MCF 10A (cell line): ENCODE measurements at places on chromosomes 12 and 14. TPM values are rescaled to one million over a fixed set of nuclear protein-coding genes. Genes with fewer than 3 reads are reported as not detected.
A peak's percentile ranks its signal among the peaks of the same experiment; 100 is the strongest.

The KLRC1 gene
- not detected in 2 replicates for total RNA-seq

- no peaks in the 10 kb centered on the region for H3K36me3 ChIP-seq
- no peaks in the 10 kb centered on the region for H3K27me3 ChIP-seq
- H3K4me3 ChIP-seq = no peak overlapping the region
- no peak for DNase-seq
These were observed 1051.3 kb downstream of the VRK1 start for GRCh38 chr14:97848317-97848980.

GRCh38 chr14:106287506-106287905 is 761.1 kb downstream of the TMEM121 start:
- H3K27ac ChIP-seq = no peak overlapping the region
- peaks cover 27% of the 10 kb centered on the region for H3K27me3 ChIP-seq
- H3K4me1 ChIP-seq = no peaks in the 10 kb centered on the region
- DNase-seq = no peak
- no peaks in the 10 kb centered on the region for H3K36me3 ChIP-seq
- H3K4me3 ChIP-seq = no peak overlapping the region

DNA sequence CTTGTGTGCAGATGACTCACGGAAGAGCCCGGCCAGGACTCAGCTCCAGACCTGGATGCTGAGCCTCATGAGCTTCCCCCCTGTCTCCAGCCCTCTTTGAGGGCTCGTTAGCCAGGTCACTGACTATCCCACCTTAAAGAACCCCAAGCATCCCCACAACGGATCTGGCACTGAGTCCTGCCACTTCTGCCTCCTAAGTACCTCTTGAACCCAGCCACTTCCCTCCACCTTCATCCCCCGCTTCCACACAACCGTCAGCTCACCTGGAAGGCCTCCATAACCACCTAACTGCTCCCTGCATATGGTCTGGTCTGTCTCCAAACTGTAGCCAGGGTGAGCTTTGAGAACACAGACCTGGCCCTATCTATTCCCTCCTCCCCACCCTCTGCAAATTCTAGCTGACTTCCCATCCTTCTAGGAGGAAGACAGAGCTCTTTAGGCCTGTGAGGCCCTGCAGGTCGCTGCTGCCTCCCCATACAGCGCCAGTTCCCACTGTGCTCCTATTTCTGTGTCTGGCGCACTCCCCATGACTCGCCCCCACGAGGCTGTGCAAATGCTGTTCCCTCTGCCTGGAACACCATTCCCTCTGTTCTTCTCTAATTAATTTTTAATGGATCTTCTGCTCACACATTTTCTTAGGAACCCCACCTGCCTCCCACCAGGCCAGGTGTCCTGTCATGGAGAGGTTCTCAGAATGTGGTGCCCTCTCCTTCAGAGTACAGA is 2.9 kb upstream of the HSP90AA1 start:
- H3K27ac ChIP-seq = peak overlapping the region; percentile 92
- peaks cover 21% of the 10 kb centered on the region for H3K4me1 ChIP-seq
- H3K36me3 ChIP-seq = peaks cover 18% of the 10 kb centered on the region
- peak overlapping the region; percentile 63 for H3K4me3 ChIP-seq
- H3K27me3 ChIP-seq = no peaks in the 10 kb centered on the region
- no peak for DNase-seq

The PMEL gene
- total RNA-seq = 0.59 TPM in 1 of 2 replicates, not detected in the other

The HOXC4 gene
- 1.7 and 1.8 TPM in 2 replicates for total RNA-seq

The TMEM30B gene
- total RNA-seq = 0.09 and 0.22 TPM in 2 replicates

DNA sequence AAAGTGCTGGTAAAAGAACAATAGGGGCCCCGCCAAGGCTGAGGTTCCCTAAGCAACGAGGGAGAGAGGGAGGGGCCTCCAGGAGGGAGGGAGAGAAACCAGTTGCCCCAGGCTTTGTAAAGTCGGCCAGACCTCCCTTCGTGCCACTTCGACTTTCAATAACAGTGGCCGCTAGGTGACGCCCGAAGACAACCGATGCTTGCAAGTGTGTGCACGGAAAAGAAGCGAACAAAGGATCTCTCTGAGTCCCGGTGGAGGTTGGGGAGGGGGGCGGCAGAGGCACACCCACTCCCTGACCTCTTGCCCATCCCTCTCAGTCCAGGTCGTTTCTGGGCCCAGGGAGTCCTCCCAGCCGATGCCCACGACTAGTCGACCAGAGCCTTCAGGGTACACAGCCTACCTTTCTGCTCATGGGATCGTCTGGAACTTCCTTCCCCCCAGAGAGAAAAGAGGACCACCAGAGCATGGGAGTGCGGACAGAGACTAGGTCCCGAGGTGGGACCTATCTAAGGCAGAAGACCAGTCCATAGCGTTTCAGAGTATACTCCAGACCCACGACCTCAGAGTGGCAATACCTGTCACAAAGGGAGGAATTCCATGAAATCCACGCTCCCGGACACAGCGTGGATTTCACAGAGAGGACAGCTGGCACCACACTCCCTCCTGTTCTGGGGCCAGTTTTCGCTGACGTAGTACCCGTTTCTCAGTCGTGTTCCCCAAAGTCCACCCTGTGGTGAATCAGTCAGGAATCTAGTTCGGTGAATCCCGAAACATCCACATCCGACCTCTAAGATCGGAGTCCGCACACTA is 262.7 kb upstream of the ALG10B start:
- H3K27me3 ChIP-seq = no peaks in the 10 kb centered on the region
- no peak overlapping the region for H3K27ac ChIP-seq
- peak; percentile 68 for DNase-seq
- H3K4me3 ChIP-seq = no peak overlapping the region
- H3K4me1 ChIP-seq = peaks cover 8% of the 10 kb centered on the region

- no peak overlapping the region for H3K4me3 ChIP-seq
- H3K27me3 ChIP-seq = no peaks in the 10 kb centered on the region
- H3K27ac ChIP-seq = peak overlapping the region; percentile 79
- peak; percentile 43 for DNase-seq
- peaks cover 6% of the 10 kb centered on the region for H3K4me1 ChIP-seq
- H3K36me3 ChIP-seq = peaks cover 41% of the 10 kb centered on the region
These were observed 58.4 kb upstream of the SAV1 start for GRCh38 chr14:50726372-50727107.

- H3K27ac ChIP-seq = no peak overlapping the region
- H3K36me3 ChIP-seq = no peaks in the 10 kb centered on the region
- H3K4me3 ChIP-seq = peak overlapping the region; percentile 62
- DNase-seq = peak; percentile 49
These were observed 43.7 kb downstream of the DDX11 start for GRCh38 chr12:31117203-31118011.

DNA sequence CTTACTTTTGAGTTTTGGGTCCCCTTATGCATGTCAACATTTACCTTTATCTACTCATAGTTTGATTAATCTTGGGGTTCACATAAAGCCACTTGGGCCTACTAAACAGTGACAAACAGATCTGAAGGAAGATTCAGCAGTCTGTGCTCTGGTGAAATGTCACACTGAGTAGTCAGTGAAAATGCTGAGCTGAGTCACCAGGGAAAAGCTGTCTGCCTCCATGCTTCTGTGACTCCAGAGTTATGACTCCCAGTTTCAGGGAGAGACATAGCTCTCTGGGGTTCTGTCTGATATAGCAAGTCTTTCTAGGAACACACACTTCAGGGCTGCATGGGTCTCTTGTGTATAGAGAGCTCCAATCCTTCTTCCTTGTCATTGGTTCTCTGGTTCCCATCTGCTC is 406.3 kb upstream of the FAR2 start:
- no peaks in the 10 kb centered on the region for H3K27me3 ChIP-seq
- H3K27ac ChIP-seq = no peak overlapping the region
- DNase-seq = peak; percentile 5
- no peak overlapping the region for H3K4me3 ChIP-seq

DNA sequence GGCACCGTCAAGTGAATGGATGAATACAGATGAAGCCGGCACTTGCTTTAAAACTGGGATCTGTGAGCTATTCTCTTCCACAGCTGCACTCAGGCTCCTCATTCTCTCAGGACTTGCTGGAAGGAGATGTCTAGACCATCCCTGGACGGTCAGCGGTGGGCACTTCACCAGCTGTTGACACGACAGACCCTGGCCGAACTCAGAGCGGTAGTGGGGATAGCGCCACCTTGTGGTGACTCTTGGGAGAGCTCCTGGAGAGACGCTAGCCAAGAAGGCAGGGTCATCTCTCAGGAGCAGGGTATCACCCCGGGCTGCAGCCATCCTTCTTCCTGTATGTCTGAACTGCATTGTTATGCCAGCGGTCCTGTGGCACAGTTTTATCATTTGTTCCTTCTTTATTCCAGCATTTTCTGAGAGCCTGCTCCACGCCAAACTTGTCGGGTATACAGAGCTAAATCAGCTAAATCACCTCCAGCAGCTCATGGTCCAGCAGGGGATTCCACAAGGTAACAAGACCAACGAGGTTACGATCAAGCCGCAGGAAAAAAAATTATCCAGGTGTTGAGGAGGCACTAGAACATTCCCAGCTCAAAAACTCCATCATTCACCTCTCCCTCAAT is 10.0 kb downstream of the WNT1 start:
- peak; percentile 60 for DNase-seq
- H3K27ac ChIP-seq = no peak overlapping the region
- H3K4me1 ChIP-seq = no peaks in the 10 kb centered on the region
- no peaks in the 10 kb centered on the region for H3K36me3 ChIP-seq
- H3K4me3 ChIP-seq = no peak overlapping the region
- H3K27me3 ChIP-seq = peaks cover 61% of the 10 kb centered on the region

- no peak overlapping the region for H3K27ac ChIP-seq
- no peaks in the 10 kb centered on the region for H3K36me3 ChIP-seq
- H3K4me1 ChIP-seq = no peaks in the 10 kb centered on the region
- DNase-seq = no peak
- H3K4me3 ChIP-seq = no peak overlapping the region
These were observed 274.1 kb upstream of the G2E3 start for GRCh38 chr14:30284808-30285207.

GRCh38 chr14:35678403-35679028 is 130.6 kb downstream of the RALGAPA1 start:
- H3K4me3 ChIP-seq = no peak overlapping the region
- no peak for DNase-seq
- no peaks in the 10 kb centered on the region for H3K27me3 ChIP-seq
- H3K27ac ChIP-seq = no peak overlapping the region
- no peaks in the 10 kb centered on the region for H3K4me1 ChIP-seq

The EGLN3 gene
- 0.17 and 0.54 TPM in 2 replicates for total RNA-seq

The CPNE6 gene
- not detected in 2 replicates for total RNA-seq

GRCh38 chr14:75662966-75663365 is 1.9 kb downstream of the TTLL5 start:
- DNase-seq = no peak
- peaks cover 11% of the 10 kb centered on the region for H3K36me3 ChIP-seq
- peaks cover 17% of the 10 kb centered on the region for H3K4me1 ChIP-seq
- no peak overlapping the region for H3K4me3 ChIP-seq

- no peaks in the 10 kb centered on the region for H3K27me3 ChIP-seq
- H3K36me3 ChIP-seq = peaks cover 6% of the 10 kb centered on the region
- no peak for DNase-seq
These were observed 481.1 kb downstream of the PCNX1 start for GRCh38 chr14:71388336-71388735.

DNA sequence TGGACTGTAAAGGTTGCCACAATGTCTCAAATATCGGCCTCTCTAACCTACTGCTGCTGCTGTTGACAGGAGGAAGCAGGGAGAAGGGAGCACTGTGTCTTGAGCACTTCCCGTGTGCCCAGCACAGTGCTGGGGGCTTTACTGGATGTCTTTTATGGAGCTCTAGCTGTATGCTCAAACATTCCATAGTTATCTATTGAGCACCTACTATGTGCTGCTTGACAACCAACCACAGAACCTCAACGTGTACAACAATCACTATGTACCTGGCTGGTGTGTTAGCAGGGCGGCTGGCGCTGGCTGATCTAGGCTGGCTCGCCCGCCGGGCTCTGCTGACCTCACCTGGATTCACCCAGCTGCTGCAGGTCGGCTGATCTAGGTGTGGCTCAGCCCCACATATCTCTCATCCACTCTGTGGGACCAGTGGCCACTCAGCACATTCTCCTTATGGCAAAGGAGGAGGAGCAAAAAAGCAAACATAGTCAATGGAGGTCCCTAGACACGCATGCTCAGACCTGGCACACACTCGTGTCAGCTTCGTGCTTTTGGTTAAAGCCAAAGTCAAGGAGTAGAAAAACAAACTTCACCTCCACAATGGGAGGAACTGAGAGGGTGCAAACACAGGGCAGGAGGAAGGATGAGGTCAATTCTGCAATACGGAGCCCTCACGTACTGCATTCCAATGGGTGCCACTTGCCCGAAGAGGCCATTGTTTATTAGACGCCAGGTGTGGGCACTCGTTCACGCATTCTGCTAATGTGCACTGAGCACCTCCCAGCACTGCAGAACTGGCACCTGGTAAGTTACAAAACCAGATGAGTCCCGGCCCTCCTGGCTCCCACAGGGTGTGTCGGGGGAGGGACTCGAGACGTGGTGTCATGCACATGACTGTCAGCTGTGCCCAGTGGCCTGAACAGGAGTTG is 147.2 kb downstream of the SCARB1 start:
- H3K27me3 ChIP-seq = no peaks in the 10 kb centered on the region
- H3K27ac ChIP-seq = no peak overlapping the region
- H3K4me3 ChIP-seq = no peak overlapping the region
- H3K4me1 ChIP-seq = peaks cover 33% of the 10 kb centered on the region
- DNase-seq = no peak

DNA sequence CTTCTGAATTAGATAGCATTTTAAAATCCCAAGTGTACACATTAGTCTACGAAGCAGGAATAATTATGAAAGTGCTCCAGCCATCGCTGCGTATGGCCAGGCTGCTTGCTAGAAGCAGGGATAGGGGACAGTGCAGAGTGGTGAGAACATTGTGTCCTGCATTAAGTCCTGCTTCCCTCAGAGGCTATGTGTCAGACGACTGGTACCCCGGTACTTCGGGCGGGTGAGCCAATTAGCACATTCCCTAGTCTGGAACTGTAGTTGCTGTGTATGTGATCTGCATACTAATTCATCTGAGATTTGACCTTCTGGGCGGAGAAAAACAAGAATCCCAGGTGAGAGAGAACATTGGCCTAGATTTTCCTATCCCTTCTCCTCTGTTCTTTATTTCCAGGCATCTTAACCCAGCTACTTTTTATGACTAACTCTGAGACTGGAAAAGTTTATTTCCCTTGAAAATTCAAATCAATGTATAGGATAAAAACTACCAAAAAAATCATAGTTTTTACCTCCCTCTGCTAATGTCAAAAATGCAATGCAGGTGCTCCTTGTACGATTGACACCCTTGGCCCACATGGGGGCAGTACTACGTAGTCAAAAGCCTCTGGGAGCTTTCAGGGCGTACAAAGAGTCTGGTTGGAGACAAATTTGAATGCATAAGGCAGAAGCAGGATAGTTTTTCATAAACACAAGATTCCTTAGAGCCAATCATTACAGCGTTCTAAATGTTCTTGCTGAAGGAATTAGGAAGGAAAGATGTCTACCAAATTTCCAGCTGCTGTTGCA is 764.3 kb downstream of the NOVA1 start:
- no peaks in the 10 kb centered on the region for H3K27me3 ChIP-seq
- H3K27ac ChIP-seq = no peak overlapping the region
- no peak overlapping the region for H3K4me3 ChIP-seq
- H3K4me1 ChIP-seq = no peaks in the 10 kb centered on the region
- no peaks in the 10 kb centered on the region for H3K36me3 ChIP-seq
- DNase-seq = peak; percentile 8
